ENCODE measurements at places on chromosomes 3 and 15. TPM values are rescaled to one million over a fixed set of nuclear protein-coding genes. Genes with fewer than 3 reads are reported as not detected.

The PSTPIP1 gene
- 1.9 TPM for total RNA-seq

The SUCNR1 gene
- not detected for total RNA-seq

The GPR87 gene
- total RNA-seq = not detected

The PLSCR5 gene
- not detected for total RNA-seq

The OSTN gene
- total RNA-seq = not detected

The UMPS gene
- total RNA-seq = 45.3 TPM

The RPL35A gene
- total RNA-seq = 913 TPM

The ABCF3 gene
- total RNA-seq = 42.4 TPM

The CCRL2 gene
- 14.6 TPM for total RNA-seq

The ZPLD1 gene
- not detected for total RNA-seq

The ATP2C1 gene
- total RNA-seq = 94.6 TPM

The HDDC3 gene
- 12.0 TPM for total RNA-seq

The CPLX3 gene
- not detected for total RNA-seq

The TLNRD1 gene
- 27.5 TPM for total RNA-seq

The GUCA1C gene
- total RNA-seq = not detected

The BNIP2 gene
- total RNA-seq = 256 TPM

The XYLB gene
- 6.4 TPM for total RNA-seq

The SCG5 gene
- 0.29 TPM for total RNA-seq

The ASB14 gene
- not detected for total RNA-seq

The UNC13C gene
- under 0.01 TPM for total RNA-seq

The SEMA5B gene
- total RNA-seq = not detected
